ENCODE measurements at places on chromosomes 5 and 9.

GRCh38 chr5:133083901-133084300, 32.1 kb downstream of the HSPA4 start:
- no peak for DNase-seq

GRCh38 chr5:141957367-141957996, 520 bp downstream of the PCDH12 start:
- DNase-seq, result no peak

- DNase-seq, result peak; percentile 23
Measured at GRCh38 chr5:68149189-68149588, 66.4 kb upstream of the PIK3R1 start.

DNA sequence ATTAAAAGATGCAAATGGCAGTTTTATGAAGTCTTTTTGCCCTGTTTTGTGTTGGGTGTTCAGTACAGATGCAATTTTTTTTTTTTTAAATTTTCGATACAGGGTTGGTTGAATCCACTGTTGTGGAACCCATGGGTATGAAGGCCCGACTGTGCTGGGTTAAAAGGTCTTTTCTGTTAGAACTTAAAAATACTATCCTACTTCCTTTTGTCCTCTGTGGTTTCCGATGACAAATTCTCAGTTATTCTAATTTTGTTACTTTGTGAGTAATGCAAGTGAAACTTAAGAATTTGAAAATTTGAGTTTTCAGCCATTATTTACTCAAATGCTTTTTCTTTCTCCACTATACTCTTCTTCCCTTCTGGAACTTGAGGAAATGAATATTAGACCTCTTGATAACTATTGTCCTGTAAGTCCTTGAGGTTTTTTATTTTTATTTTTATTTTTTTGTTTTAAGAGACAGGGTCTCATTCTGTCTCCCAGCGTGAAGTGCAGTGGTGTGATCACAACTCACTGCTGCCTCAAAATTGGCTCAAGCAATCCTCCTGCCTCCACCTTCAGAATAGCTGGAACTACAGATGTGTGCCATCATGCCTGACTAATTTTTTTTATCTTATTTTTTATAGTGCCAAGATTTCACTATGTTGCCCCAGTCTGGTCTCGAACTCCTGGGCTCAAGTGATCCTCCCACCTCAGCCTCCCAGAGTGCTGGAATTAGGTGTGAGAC, 67.5 kb downstream of the ZCCHC7 start:
- no peak for DNase-seq

GRCh38 chr5:500491-500890, 23.8 kb downstream of the SLC9A3 start:
- no peak for DNase-seq

DNA sequence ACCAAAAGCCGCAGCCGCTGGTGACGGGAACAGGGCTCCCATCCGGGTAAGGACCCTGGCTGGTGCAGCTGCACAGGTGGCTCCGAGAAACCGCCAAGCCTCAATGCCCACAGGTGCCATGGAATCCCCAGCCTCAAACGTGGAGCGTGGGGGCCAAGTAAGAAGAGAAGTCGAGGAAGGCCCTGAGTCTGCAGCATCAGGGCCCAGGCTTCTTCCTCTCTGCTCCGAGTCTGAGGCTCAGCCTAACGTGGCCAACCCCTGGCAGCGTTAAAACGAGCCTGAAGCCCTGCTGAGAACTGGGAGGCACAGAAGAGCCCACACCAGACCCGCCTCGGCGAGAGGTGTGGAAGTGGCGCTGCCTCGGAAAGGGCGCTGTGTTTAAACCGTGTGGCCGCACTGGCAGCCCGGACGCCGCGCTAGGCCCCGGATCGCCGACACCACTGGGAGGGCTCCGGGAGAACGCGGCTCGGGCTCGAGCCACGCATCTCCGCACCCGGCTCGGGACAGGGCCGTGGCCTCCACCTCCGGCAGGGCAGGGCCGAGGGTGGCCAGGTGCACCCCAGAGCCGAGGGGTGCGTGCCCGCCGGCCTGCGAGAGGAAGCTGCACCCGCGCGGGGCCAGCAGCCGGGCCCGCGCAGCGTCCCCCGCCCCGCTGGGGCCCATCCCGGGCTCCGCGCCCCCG, 730 bp downstream of the ZMYND19 start:
- DNase-seq, result no peak

GRCh38 chr9:117412006-117412715, 2.7 kb downstream of the ASTN2 start:
- DNase-seq, result no peak

- DNase-seq, result no peak
Measured at GRCh38 chr5:80141681-80142080, 106.5 kb downstream of the THBS4 start.

DNA sequence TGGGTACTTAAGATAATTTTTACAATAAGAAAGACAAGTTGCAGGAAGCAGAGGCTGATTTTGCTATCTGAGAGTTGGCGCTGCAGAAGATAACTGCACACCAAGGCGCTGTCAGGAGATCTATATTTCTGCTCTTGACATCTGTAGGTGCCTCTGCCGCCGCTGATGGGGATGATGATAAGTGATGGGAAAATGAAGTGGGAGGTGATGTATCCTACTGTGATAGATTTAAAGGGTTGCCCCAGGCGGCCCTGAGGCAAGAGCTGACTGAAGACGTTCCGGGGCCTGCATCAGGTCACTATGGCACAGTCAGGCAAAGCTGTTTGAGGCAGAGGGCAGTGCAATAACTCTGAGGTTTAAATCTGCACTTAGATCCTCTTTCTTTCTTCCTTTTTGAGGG, 78.1 kb downstream of the SNCAIP start:
- no peak for DNase-seq

- peak; percentile 49 for DNase-seq
Measured at GRCh38 chr9:22142671-22143070, 133.6 kb upstream of the CDKN2B start.

- DNase-seq, result no peak
Measured at GRCh38 chr9:35423499-35423898, 66.4 kb upstream of the RUSC2 start.

DNA sequence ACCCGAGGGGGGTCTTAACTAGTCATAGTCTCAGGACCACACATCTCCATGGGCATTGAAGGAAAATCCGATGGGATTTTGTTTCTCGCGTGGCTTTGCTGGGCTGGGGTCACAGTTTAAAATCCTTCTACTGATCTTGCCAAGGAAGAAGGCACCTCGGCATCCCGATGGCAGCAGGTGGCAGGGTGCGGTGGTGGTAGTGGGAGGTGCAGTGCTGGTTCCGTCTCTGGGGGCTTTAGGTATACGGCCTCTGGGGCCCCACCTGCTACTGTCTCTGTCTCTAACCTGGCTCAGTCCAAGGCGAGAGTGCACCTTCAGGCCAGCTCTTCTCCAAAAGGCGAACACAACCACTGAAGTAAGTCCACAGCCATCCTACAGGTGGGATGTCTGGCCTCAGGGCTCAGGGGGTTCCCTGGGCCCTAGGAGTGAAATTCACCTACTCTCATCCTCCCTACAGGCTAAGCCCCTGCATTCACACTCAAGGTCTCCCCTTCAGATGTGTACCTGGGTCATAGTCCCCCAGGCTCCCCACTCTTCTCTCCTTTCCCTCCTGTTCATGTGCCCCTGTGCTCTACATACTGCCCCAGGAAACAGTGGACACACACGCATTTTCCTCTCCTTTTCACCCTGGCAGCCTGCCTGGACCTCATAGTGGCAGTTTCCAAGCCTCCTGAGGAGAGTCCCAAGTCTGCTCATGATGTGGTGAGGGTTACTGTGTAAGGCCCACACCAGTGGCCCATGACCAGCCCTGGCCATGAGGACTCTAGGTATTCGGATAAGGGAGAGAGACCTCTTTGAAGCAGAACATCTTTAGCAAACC, 736 bp upstream of the FCN2 start:
- no peak for DNase-seq

- no peak for DNase-seq
Measured at GRCh38 chr5:115463983-115464382, 80.6 kb downstream of the FEM1C start.

DNA sequence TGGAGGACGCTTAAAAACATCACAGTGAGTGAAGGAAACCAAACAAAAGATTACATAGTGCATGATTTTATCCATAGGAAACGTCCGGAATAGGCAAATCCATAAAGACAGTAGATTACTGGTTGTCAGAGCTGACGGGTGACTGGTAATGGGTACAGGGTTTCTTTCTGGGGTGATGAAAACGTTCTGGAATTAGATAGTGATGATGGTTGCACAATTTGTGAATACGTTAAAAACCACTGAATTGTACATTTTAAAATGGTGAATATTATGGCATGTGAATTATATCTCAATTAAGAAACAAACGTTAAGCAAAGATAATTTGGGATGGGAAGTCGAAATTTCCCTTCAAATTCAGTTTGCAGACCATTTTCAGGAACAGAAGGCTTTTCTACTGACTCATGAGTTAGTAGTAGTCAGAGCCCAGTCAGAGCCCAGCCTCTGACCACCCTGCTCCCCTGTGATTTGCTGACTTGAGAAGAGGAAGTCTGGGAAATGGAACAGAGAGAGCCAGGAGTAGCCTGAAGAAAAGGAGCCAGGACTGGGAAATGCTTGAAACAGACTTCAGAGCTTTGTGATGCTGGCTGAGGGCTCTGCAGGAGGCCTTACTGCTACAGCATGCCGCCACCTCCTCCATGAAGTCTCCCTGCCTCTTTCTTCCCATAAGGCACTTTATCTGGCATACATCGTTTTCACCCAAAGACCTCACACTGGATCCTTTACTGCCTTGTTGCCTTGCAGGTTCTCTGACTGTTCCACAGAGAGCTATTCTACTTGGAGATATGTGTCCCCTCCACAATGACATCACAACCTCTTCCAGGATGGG, 46.4 kb upstream of the CTNNA1 start:
- DNase-seq, result no peak

GRCh38 chr9:16272776-16273175, 597.7 kb downstream of the BNC2 start:
- no peak for DNase-seq

DNA sequence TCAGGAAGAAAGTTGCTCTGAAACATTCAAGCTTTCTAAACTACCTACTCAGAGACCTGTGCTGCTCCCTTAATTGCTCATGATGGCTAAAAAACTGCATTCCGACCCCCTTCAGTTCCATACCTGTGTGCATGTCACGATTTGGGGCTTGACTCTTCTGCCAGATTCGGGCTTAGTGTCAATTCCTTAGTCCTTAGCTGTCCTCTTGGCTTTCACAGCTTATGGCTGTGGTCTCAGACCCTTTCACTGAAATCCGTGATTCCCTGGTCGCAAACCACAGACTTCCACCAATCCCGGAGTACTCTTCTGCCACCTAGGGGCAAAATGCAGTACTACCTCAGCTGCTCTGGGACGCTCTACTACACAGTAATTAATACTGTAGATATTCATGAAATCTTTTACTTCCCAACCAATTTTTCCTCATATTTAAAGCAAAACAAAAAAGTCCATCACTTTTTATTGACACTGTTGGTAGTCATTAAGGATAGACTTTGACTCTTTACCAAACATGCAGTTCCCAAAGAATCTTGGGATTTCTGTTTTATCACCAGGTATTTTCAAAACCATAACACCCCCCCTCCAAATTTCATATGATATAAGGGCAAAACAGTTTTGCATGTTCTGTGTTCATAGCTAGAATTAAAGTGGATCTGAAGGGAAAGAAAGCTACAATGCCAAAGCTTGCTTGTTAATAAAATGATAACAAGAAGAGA, 617.4 kb downstream of the SLCO4C1 start:
- peak; percentile 29 for DNase-seq

DNA sequence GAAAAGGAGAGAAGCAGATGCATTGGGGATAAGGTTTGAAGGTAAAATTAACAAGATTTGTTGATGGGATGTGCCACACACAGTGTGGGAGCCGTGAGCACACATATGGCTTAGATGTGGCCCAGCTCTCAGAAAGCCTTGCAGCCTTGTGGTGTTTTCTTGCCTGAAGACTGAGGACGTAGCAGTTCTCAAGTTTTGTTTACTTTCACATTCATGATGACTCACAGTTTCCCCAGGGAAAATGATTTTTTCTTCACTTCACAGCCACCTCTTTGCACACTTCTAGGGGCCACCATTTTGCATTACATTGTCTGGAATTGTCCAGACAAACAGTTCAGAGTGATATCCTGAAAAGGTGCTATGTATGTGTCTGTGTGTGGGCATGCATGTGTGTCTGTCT, 126.2 kb downstream of the BASP1 start:
- DNase-seq, result peak; percentile 29

DNA sequence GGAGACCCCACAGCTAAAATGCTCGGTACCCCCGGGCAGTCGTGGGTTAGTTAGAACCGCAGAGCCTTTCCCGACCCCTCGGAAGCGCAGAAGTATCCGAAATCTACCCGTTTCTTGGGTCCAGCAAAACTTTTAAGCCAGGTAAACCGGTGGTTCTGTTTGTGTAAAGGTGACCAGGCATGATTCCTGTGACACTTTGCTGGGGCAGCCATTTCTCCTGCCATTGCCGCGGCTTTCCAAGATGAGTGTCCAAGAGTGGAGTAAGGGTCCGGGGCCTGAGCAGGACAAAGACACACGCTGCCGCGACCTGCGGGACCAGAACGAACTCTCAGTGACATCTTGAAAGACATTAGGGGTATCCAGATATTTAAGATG, 655 bp downstream of the MARVELD2 start:
- peak; percentile 9 for DNase-seq

DNA sequence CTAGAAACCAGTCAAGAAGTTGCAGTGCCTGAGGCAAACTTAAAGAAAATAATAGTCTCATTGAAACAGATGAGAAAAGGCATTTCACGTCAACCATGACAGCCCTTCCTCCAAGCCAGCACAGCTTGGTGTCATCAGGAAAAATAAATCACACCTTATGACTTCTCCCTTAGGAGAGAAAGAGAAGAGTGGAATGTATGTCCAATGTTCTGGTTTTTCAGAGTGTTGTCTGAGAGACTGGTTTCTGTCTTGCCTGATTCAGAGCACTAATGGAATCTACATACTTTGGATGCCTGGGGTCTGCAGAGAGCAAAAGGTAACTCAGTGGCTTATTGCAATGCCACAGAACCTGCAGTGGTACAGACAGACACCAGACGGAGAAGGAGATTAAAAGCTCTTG, 105.5 kb upstream of the PDE4D start:
- no peak for DNase-seq

DNA sequence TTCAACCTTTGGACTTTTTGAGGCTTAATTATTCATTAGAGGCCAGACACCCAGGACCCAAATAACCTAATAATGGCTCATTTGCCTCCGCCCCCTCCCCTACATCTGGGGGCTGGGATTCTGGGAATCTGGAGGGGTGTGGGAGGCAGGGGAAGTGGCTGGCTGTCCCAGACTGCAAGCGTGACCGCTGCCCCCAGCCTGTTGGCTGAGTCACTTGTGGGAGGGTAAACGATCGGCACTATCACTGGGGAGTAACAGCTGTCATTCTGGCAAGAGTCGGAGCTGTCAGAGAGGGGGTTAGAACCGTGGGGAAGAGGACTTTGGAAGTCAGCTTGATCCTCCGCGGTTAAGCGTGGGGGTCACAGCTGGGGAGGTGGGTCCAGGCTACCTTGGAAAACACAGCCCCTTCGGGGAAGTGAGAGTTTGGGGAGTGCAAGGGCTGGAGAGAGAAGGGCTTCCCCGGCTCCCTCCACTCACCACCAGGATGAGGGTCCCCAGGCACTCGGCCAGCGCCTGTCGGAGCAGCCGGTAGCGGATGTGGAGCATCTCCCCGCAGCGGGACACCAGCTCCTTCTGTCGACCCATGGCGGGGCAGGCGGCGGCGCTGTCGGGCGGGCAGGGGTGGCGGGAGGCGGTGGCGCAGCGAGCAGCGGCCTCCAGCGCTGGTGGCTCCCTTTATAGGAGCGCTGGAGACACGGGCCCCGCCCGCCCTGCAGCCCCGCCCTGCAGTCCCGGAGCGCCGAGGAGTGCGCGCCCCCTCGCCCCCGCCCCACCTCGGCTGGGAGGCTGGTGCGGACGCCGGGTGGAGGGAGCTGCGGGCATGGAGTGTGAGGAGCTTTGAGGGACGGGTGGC, at the start of gene AQP3:
TSS of gene AQP3 (minus strand) at position 648 of the 853 bp plus-strand sequence. CDS start at position 585, 63 bp downstream.
- peak; percentile 86 for DNase-seq
